A172 (cell line): ENCODE measurements at places on chromosomes 12 and 14. TPM values are rescaled to one million over a fixed set of nuclear protein-coding genes. Genes with fewer than 3 reads are reported as not detected.

The LUM gene
- total RNA-seq = 0.22 and 10.1 TPM in 2 replicates

The DHRS2 gene
- total RNA-seq = 2.4 and 3.4 TPM in 2 replicates

- DNase-seq = no peak
These were observed 9.0 kb downstream of the TMBIM6 start for GRCh38 chr12:49750027-49750995.

DNA sequence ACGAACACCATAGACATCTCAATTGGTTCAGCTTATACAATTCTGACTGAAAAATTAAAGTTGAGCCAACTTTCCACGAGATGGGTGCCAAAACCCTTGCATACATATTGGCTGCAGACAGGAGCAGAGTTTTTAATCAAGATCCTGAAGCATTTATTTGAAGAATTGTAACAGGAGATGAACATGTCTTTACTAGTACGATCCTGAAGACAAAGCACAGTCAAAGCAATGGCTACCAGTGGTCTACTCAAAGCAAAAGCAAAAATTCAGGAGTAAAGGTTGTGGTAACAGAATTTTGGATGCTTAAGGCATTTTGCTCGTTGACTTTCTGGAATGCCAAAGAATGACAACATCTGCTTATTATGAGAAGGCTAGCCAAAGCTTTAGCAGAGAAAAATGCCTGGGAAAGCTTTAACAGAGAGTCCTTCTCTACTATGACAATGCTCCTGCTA lies 20.7 kb downstream of the ZDHHC17 start:
- DNase-seq = no peak

GRCh38 chr12:12540261-12541013 lies 22.2 kb downstream of the DUSP16 start:
- no peak for DNase-seq

DNA sequence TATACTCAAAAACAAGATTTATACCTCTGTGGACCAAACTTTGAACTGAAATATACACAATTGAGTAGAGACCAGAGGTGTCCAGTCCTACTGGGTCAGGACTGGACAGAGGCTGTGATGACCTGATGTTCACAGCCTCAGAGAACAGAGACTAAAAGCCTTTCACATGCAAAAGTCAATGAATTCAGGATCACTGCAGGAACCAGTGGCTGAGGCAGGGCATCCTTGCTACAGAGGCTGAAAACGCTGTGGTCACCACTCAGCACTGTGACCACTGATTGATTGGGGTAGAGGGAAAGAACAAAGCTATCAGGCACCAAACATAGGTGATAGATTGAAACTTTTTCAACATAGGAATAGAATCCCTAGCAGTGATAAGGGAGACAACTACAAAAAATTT lies 25.1 kb downstream of the GRIP1 start:
- no peak for DNase-seq

- DNase-seq = no peak
These were observed 197.5 kb downstream of the STXBP6 start for GRCh38 chr14:24852312-24853060.
